ENCODE measurements at places on chromosomes 5 and 9.
A peak's percentile ranks its signal among the peaks of the same experiment; 100 is the strongest.

- DNase-seq: no peak
Measured at GRCh38 chr5:101253096-101253495, 350.0 kb upstream of the ST8SIA4 start.

- DNase-seq: peak; percentile 25
Measured at GRCh38 chr9:129023036-129023907, 4.9 kb downstream of the SH3GLB2 start.

DNA sequence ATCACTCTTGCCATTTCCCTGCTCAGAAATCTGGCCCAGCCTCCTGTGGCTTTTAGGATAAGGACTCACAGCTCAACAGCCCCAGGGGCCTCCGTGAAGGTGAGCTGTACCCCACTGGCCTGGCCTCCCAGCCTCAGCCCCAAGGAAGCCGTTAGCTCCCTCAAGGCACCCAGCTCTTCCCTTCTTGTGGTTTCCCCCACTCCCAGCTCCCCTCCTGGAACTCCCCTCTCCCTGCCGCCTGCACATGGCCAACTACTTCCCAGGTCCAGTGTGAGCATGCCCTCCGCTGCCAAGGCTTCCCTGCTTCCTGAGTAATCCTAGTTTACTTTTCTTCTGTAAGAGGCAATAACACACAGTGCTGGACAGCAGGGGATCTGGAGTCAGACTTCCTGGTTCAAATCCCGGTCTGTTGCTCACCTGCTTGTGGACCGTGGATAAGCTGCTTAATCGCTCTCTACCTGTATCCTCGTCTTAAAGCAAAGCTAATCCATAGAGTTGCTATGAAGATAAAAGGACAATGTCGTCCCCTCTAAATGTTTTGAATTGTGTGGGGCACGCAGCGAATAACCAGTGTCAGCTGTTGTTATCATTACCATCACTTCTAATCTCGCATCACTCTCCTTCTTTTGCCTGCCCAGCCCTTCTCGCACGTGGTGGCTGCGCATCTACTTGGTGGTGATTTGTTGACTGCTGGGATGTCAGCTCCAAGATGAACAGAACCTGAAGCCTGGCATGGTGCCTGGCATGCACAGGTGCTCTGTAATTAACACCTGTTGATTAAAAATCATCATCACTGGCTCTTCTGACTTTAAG, 86.6 kb downstream of the C5orf15 start:
- DNase-seq: no peak

- DNase-seq: no peak
Measured at GRCh38 chr9:123749580-123750202, 180.2 kb downstream of the DENND1A start.

DNA sequence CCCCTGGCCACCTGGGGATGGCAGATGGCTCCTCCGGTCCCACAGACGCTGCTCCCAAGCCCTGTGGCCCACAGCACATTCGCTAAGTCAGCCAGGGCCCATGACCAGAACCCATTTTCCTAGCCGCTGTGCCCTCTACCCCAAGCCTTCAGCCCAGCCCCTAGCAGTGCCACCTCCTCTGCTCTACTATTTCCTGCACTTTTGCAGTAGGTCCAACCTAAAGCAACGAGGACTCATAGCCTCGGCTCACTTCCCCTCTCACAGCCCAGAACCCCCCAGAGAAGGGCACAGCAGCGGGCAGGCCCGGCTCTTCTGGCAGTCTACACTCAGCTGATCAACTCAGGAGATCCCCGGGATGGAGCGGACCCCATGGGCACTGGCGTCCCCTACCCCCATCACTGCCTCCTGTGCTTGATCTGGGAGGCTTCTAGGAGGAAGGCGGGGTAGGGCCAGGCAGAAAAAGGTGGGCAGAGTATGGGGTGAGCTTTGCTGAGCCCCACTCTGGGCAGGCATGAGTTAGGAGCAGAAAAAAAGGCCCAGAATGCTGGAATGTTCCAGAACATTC, 111.2 kb downstream of the ZNF354C start:
- DNase-seq: no peak

DNA sequence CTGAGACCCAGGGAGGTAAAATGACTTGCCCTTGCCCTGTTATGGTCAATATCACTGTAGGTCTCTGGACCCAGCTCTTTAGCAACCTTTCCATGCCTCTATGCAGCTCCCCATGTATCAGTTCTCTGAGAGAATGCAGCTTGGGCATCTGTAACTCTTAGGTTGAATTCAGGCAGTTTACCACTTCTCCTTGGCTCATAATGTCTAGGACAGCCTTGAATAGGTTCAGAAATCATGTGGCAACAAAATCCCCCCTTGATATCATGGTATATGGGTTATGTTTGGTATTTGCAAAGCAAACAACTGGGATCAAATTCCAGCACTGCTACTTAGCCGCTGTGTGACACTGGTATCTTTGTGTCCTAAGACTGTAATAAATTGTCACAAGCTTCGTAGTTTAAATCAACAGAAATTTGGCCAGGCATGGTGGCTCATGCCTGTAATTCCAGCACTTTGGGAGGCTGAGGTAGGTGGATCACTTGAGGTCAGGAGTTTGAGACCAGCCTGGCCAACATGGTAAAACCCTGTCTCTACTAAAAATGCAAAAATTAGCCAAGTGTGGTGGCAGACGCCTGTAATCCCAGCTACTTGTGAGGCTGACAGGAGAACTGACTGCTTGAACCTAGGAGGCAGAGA, 10.7 kb upstream of the SUB1 start:
- DNase-seq: no peak

GRCh38 chr9:94772639-94773303, 46.3 kb downstream of the AOPEP start:
- DNase-seq: peak; percentile 78

DNA sequence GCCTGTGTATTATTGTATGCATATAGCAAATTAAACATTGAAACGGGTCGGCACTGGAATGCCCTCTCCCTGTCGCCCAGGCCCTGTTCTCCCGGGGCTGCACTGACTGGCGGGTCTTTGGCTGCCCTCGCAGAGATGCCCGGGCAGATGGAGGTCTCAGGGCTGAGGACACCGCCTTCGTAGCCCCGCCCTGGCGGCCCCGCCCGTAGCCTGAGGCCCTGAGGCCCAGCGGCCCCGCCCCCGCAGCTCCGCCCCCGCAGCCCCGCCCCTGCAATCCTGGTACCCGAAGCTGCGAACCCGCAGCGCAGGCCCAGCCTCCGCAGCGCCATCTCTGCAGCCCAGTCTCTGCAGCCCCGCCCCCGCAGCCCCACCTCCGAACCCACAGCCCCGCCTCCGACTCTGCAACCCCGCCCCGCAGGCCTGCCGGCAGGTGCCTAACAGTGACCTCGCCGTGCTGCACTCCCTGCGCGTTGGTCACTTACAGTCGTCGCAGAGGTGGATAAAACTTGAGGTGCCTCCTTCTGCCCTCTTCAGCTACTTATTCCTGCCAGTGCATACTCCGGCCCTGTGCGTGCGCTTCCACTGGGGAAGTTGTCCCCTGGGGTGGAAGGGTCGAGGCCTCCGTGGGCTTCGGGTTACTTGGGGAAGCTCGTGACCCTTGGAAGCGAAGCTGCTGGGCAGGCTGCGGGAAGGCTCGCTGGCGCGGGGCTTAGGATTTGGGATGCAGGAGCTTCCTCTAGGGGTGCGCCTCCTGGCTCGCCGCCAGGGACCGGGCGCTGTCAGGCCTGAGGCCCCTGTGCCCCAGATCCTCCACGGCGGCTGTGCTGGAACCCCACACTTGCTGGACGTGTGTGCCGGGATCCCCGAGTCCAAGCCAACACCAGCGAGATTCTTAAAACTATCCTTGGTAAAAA, 72.3 kb downstream of the ICE1 start:
- DNase-seq: peak; percentile 37

GRCh38 chr9:27627188-27627564, 53.9 kb upstream of the C9orf72 start:
- DNase-seq: no peak

DNA sequence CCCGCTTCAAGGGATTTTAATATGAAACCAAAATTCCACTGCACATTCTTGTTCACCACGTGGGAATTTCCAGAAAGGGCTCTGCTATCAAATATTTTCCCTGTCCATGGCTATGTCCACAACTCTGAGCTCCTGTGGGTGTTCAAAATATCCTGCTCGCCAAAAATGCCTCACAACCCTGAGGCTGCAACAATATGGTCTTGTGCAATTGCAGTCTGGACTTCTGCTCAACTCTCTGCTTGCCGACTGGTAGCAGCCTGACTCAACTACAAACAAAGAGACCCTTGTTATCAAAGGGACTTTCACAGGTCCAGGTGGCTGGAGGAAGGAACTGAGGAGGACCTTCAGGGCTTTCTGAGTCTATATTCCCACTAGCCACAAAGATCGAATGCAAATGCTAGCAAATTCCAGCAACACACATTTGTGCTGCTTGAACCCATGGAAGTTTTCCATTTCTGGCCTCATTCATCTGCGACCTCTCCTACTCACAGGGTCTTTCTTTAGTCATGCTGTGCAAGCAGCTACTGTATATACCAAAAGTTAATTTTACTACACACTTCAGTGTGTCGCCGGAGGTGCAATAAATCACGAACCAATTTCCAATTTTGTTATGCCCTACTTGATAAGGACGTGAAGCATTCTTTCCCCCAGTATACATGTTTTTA, 169.2 kb upstream of the SLC30A5 start:
- peak; percentile 4 for DNase-seq

DNA sequence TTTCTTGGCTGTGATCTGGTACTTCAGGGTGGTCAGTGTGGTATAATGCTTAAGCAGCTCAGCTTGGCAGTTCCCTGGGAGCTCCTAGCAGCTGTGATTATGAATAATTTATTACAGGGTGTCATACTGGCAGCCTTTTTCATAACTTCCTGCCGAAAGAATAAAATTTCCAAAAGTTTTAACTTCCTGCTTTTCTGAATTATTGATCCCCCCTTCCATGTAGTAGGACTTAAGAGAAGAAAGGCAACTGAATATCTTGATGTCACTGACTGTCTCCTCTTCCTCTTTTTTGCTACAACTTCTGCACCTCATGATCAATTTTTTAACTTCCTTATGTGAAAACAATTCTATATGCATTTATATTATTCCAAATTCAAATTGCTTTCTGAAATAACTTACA, 74.3 kb upstream of the SPEF2 start:
- DNase-seq: no peak

Measured in head of caudate nucleus (tissue), 42 donors.